Activated CD4-positive, CD25-positive, alpha-beta regulatory T cell (primary cell): ENCODE measurements at places on chromosomes 1 and 21.

DNA sequence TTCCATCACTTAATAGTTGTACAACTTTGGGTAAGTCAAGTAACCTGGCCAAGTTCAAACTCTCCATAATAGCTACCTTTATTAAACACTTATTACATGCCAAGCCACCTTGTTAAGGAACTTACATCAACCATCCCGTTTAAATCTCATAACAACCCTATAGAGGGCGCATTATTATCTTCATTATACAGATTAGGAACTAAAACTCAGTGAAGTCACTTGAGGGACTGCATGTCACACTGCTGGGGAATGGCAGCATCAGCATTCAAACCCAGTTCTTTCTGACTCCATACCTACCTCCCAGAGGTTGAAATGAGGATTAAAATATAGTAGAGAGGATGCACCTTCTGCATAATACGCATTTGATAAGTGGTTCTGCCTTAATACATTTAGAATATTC is 47.1 kb upstream of the PLA2G2C start:
- DNase-seq: no peak

DNA sequence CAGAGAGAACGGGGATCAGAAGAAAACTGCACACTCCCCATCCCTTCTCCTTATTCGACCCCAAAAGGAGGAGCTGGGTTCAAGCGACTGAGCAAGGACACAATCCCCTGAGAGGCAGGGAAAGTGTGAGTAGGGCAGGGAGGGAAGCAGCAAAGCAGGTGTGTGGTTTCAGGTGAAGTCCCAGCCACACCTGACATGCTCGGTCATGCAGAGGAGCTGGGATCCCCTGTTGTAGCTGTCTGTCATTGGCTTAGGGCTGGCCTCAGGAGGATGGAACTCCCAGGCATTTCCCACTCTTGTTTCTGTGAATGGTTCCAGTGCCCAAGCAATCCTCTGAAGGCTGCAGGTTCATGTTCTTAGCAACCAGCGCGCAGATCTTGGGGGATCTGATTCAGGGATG is 150.7 kb downstream of the DSCAM start:
- no peak for DNase-seq

DNA sequence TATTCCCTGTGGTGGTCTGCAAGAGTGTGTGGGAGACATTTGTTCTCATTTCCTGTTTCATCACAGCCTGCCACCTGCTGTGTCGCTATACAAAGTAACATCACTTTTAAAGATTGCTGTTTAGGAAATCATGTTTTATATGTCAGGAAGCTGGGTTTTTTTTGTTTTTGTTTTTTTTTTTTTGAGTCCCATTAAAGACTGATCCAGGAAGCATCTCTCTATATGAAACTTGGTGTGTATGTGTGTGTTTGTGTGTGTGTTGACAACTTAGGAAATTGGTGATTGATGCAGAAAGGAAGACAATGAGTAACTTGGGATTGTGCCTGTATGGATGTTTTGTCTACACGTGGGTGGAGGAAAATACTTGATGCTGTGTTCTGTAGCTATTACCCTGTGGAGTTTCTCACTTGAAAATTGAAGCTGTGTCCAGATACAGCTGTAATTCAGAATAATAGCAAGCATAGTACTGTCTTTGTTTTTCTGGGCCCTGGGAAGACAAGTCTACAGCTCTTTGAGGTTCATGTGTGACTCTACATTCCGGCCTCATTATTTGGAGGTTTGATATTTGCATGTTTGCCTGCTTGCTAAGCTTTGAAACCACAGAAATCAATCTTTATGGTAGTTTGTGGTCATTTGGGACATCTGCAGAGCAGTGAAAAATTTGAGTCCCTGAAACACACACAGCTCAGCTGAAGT is 47.9 kb downstream of the LAMC1 start:
- no peak for DNase-seq

- no peak for DNase-seq
Measured at GRCh38 chr1:1989102-1989542, 14.5 kb downstream of the CFAP74 start.

DNA sequence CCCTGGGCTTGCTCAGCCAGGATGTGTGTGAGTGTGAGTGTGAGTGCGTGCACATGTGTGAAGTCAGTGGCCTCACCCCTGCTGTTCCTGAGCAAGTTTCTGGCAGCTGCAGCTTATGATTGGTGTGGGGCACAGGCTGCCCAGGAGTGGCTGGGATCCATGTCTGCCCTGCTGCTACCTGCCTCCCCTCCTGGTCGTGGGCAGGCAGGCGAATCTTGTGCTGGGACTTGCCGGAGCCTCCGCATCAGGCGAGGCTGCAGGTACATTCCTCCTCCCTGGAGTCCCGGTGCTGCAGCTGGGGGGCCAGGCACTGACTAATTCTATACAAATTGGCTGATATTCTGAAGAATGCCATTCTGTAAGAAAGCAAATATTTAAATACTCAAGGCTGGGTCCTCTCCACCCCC is 85.6 kb upstream of the WNT4 start:
- no peak for DNase-seq

DNA sequence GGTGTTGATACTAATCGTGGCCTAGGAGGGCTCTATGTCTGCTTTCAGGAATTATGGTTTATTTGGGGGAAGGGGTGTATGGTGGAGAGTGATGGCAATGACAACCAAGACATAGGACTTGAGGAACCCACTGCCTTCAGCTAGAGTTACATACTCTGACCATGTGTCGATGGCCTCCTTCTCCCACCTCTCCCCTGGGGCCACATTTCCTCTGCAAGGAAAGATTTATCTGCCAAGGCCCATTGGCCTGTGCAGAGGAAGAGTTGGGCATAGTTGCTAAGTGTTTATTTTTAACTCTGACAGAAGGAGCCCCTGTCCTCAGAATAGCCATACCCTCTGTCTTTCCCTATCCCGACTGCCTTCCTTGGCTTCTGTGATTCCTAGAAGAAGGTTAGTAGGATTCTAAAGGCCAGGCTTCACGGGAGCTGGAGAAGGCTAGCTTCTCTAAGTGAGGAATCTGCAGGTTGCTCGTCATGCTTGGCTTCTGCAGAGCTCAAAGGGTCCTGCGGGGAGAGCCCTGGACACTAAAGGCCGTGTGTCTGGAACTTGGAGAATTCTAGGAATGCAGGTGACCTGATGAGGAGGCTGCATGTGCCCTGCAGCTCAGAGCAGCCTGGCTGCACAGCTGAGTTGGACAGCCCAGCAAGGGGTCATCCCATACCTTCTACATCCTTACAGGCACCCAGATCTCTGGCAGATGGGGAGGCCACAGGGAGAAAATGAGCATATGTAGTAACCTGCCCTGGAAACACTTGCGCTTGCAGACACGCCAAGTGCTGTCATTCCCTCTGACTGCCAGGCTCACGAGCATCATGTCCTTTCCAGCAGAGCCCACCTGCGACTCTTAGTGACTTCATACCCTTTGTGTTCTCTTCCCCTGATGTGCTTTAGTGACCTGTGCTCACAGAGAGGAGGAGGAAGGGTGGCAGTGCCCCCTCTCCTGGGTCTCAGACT is 9.7 kb downstream of the MAPKAPK2 start:
- DNase-seq: no peak

DNA sequence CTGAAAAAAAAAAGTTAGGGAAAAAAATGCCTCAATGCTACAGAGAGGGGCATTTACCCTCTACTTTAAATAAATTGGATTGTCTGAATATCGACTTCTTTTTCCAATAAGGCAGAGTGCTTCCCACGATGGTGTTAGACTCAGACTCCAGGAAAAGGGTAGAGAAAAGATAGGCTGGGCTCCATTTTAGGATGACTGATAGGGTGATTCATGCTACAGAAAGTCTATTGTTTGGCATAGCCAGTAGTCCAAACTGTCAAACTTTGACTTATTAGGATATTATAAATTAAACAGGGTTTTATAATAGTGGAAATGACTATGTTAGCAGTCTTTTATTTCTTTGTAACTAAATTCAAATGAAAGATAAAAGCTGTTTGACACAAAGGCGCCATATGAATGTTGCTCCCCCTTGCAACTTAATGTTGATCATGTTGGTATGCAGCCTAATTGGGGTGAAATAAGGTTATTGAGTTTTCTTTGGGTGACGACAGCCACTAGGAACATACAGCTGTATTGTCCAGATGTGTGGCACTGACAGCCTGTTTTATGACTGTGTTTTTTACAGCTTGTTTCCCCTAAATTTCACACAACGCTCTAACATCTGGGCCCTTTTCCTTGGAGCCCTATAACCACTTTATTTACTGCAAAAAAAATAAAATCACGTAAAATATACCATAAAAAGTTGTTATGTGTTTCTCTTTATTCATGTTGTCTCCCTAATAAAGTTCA is 69.3 kb downstream of the SPAG17 start:
- DNase-seq: no peak

DNA sequence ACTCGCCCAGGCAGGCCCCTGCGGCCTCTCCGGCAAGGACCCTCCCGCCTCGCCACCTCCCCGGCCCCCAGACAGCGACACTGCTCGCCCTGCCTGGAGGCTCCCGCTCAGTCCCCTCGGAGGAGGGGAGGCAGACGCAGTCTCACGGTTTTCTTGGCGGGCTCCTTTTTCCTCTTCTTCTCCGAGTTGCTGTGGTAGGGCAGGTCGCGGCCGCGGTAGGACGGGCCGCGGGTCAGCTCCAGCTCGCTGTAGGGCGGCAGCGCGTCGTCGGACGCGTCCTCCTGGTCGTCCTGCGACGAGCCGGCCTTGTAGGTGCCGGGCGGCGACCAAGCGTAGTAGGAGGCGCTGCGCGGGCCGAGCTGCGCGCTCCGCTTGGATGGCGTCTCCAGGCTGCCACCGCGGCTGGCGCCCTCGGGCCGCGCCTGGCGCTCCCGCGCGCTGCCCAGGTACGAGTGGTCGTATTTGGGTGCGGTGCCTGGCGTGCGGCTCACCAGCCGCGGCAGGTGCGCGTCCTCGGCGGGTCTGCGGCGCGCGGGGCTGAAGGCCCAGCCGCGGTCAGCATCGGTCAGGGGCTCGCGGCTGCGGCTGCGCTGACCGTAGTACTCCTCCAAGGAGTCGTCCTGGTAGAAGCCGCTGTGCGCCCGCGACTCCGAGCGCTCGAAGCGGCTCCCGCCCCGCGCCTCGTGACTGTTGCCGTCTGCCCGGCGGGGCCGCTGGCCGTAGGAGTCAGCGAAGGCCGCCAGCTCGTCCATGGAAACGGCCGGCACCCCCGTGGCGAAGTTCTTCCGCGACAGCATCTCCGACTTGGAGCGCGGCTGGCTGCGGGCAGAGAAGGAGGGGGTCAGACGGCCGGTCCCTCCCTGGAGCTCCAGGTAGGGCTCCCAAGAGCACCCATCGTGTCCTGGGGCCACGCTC is 44.8 kb upstream of the TADA1 start:
- no peak for DNase-seq

DNA sequence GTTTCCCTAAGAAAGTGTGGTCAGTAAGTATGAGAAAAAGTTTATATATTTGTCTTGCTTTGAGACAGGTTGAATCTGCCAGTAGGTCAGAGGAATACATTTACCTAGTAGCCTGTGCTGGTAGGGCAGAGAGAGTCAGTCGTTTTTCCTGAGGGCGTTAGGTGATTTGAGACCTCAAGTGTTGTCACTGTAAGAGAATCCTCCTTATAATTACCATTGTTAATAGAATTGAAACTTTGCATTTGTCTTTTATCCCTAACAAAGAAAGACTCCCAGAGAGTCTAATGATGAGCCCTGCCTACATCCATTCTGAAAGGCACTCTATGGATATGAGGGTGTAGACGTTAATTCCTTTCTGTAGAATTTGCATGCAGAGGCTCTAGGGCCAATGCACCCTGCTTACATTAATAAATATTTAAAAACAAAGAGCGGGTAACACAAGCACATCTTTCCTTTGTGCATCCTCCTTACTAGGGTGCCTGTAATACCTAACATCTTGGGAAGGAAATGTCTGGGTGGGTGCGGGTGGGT is 16.4 kb downstream of the PBX1 start:
- no peak for DNase-seq

GRCh38 chr1:75539230-75540116 is 71.4 kb downstream of the SLC44A5 start:
- DNase-seq: no peak

DNA sequence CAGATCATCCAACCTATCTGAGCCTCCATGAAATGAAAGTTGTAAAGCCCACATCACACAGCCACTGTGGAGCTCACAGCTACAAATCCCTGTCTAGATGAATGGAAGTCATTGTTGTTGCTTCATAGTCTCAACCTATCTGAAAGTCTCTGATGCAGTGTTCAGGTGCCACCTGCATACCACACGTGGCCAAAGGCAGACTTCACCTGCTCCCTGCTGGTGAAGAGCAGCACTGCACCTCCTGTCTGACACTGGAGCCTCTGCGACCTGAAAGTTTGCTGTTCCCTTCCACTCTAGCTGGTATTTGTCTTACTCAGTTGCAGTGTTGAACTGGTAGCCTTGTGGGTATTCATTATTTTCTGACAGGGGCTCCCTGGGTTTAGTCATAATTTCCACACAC is 18.4 kb downstream of the LORICRIN start:
- DNase-seq: no peak

DNA sequence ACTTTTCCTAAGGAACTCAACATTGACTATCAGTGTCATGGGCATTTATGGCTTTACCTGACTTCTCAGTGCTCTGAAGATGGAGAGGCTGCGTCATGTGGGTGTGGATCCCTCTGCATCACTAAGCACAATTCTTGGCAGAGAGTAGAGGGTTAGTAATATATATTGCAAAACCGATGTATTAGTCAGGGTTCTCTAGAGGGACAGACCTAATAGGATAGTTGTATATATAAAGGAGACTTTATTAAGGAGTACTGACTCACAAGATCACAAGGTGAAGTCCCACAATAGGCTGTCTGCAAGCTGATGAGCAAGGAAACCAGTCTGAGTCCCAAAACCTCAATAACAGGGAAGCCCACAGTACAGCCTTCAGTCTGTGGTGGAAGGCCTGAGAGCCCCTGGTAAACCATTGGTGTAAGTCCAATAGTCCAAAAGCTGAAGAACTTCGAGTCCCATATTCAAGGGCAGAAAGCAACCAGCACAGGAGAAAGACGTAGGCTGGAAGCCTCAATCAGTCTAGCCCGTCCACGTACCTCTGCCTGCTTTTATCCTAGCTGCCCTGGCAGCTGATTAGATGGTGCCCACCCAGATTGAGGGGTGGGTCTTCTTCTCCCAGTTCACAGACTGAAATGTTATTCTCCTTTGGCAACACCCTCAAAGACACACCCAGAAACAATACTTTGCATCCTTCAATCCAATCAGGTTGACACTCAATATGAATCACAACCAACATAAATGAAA is 159.7 kb upstream of the NRIP1 start:
- DNase-seq: no peak

DNA sequence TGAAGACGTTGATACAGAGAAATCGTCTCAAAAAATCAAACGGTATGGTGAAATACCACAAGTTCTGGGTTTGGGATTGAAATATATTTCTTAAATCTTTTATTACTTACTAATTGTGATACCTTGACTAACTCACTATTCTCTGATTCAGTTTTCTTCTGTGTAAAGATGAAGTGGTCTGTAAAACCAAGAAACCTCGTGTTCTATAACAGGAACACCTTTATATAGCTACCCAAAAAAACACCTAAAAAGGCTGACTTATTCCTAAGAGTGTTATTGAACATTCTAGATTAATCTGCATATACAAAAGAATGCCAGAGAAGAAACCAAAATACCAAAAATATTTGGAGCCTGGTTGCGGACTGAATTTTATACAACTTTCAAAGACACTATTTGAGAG is 721 bp downstream of the LRRIQ3 start:
- no peak for DNase-seq

GRCh38 chr21:44262338-44263056 is 800 bp upstream of the DNMT3L start:
- DNase-seq: no peak

GRCh38 chr1:10128101-10128765 is 82.1 kb upstream of the KIF1B start:
- no peak for DNase-seq
